ENCODE measurements at places on chromosomes 16 and 17. TPM values are rescaled to one million over a fixed set of nuclear protein-coding genes. Genes with fewer than 3 reads are reported as not detected.

Gene CYLD
- 31.1 TPM for total RNA-seq

DNA sequence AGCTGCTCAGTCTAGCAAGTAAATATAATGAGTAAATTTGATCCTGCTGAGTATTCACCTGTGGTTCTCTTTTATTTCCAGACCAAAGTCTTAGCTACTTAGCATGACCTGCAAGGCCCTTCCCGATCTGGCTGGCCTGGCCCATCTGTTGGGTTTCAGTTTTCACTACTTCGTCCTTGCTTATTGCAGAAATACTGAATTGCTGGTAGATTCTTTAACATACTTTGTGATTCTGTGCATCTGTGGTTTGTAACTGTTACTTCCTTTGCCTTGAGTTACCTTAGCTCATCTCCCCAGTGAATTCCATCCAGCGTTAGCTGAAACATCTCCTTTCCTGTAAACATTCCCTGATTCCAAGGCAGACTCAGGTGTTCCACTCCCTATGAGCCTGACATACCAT is 131.1 kb downstream of the PHKB start:
- no peak for DNase-seq

Gene ABCC12
- total RNA-seq = not detected

GRCh38 chr17:15395091-15395490 is 53.7 kb upstream of the TEKT3 start:
- no peak for DNase-seq

- DNase-seq = peak; percentile 60
Measured at GRCh38 chr17:19410875-19411620, at the start of gene RNF112. Gene RNF112, plus strand, starts transcription at chr17:19411232. Its CDS starts 177 bp downstream, at chr17:19411409.

DNA sequence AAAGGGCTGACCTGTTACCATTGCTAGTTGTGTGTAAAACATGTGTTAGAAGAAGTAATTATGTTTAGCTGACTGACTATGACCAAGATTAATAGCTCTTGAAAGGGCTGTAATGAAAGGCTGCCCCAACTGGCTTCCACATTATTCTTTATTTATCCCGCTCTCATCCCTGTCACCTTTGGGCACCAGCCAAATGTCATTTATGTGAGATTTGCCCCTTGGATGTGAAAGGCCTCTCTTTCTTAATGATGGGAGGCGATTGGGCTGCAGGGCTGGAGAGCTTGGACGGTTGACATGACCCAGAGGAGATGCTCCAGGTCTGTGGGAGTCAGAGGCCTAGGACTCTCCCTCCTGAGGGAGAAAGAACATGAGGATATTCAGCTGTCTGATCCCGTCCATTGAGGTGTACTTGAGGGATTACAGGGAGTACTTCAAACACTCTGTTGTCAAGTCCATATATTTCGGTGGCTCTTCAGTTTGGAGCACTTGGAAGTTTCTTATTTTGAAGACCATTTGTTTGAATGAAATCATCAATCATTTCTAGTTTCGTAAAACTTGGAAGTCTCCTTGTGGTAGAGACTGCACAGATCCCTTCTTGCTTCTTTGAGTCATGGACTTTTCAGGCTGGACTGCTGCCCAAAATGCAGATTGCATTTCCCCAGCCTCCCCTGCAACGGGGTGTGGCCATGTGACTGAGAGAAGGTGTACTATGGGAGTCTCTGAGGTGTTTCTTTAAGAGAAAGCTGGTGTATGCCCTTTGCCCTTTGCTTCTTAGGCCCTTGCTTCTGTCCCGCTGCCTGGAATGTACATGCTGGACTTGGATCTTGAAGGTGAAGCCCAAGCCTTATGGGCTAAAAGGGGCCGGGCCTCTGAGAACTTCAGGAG is 51.3 kb downstream of the FTO start:
- DNase-seq = peak; percentile 39

Gene MPV17L
- 5.3 TPM for total RNA-seq

Gene SMARCD2
- 28.4 TPM for total RNA-seq

Gene HOXB3
- 2.7 TPM for total RNA-seq

Gene TMEM238L
- not detected for total RNA-seq

Data from left ventricle myocardium superior (tissue), 1 donor.